ENCODE measurements at places on chromosomes 12 and 14.

GRCh38 chr14:39416072-39416471 is 16.2 kb downstream of the FBXO33 start:
- ATAC-seq, result no peak

DNA sequence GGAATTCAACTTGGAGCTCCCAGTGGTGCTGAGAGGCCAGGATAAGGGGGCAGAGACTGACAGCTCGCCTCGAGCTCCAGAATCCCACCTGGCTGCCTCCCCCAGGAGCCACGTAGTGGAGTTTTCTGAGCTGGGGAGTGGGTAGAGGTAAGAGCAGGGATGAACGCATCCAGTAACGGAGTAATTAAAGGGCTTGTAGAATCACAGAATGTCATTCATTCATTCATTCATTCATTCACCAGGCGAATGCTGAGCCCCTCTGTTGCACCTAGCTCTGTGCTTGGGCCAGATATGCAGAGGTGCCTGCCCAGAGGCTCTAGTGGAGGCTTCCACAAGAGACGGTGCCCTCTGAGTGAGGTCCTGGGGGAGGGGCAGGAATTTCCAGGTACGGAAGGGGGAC is 8.1 kb downstream of the FAM181A start:
- ATAC-seq, result no peak

DNA sequence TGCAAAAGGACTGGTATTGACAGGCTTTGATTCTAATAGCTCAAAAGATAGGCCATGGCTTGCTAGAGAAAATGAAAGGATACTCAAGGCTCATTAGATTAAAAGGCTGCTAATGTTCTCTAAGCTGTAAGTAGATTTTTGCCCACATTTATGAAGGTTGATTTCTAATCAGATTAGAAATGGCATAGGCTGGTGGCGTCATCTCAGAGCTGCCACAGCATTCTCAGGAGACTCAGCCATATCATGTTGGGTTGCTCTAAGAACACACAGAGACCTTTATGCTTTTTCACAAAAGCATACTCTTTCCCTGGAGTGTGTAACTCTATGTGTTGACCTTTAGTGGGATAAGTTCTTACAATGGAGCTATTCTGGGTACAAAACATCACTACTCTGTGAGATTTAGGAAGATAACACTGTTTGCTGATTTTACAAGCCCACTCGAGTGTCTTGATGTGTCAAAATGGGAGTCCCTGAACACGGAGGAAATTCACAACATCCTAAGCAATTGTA is 576.0 kb downstream of the NRXN3 start:
- no peak for ATAC-seq

GRCh38 chr14:46290706-46291105 is 360.9 kb downstream of the RPL10L start:
- no peak for ATAC-seq

DNA sequence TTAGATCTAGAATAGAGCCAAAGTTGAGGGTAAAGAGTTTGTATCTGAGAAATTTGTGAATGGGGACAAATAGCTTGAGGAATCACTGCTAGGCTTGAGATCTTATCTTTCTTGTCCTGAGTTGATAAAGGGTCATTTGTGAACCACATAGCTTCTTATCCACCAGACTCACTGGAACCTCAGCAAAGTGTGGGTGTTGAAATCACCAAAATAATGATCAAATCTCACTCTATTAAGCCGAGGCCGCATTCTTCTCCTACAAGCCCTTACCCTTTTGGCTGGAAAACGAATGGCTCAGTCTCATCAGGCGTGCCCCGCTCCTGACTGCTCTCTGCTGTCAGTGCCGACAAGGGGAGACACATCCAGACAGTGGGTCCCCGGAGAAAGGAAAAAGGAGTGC is 240.6 kb downstream of the EGLN3 start:
- no peak for ATAC-seq

- no peak for ATAC-seq
Observed at GRCh38 chr12:1832801-1833595, 12.6 kb downstream of the LRTM2 start.

DNA sequence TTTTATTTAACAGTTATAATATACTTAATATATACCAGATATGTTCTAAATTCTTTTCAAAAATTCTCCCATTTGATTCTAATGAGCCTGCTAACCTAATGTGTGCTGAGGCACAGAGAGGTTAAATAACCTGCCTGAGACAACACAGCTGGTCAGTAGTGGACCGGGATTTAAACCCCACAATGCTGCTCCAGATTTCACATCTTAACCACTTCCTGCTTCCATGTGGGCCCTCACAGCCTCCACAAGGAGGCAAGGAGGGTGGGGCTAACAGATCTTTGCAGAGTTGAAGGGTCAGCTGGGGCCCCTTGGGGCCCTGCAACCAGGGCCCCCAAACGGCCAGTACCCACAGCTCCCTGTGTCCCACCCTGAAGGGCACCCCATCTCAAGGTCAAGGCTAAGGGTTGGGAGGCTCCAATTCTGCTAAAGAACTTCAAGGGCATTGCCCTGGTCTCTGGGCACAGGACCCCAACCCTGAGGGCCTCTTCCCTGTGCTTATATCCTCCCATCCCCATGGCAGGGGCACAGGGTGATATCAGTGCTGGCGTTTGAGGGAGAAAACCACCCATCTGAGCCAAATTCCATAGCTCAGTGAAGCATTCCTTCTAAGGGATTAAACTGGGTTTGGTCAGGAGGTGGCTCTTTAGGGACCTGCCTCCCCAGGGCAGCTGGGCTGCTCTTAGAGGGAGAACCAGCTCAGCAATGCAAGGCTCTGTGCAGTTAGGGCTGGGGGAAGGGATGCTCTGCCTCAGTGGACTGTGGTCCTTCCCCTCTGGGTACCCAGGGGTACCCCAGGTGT is 2.2 kb downstream of the KRT80 start:
- no peak for ATAC-seq

- ATAC-seq, result no peak
Observed at GRCh38 chr12:57767876-57768275, 998 bp upstream of the CYP27B1 start.

DNA sequence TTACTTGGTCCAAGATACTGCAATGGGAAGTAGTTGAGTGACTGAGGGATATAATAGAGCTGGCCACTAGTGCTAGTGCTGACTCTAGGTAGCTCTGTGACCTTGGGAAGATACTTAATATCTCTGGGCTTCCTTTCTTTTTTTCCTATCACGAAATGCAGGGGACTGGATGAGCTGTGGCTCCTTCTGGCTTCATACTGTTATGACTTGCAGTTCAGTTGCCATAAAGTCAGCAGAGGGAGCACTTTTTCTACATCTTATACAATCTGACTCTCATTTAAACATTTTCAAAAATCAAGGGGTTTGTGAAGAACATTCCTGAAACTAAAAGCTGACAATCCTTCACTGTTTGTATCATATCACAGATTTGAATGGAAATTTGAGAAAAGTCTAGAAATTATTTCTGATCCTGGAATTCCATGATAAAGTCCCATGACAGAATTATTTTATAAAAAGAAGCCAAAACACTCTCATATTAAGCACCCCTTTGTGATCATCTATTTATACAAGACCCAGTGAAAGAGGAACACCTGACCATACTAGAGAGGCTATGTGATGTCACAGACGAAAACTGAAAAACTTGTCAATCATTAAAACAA is 5.3 kb downstream of the BHLHE41 start:
- ATAC-seq, result peak; percentile 18

All from esophagus mucosa (tissue), 1 donor.